ENCODE measurements at places on chromosomes 3 and 15.
A peak's percentile ranks its signal among the peaks of the same experiment; 100 is the strongest.

DNA sequence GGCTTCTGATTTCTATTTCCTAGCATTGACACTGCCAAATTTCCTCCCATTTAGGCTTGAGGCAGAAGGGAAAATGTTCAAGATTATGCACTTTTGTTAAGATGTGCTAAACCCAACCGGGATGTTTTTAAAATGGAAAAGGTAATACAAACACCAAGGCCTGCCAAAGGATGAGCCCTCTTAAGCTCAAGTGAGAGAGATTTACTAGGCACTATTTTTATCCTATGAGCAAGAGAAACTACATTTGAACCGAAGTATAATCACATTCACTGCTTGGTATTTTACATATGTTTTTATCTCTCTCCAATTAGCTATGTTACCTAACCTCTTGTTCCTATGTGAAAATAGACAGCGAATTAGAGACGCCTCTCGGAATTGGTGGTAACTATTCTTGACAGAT is 295.8 kb downstream of the GABRB3 start:
- DNase-seq = no peak

DNA sequence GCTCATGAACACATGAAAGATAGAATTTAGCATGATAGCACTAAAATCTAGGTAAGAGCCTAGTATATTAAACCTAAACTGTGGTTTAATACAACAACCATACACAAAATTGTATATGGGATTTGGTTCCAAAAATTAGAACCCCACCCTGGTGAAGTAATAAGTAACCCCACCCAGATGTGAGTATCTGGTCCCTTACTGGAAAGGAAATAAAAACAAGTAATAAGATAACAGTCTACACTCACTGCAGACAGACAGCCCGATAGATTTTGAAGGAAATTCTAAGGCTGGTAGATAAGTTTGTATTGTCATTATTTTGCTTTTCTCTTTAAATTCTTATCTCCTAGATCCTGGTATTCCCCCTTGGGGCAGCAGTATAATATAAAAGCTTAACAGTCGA is 184.9 kb downstream of the ZBTB20 start:
- DNase-seq = no peak

- peak; percentile 64 for DNase-seq
These were observed 97.3 kb downstream of the EPHB1 start for GRCh38 chr3:134892326-134892725.

- no peak for DNase-seq
These were observed 60.1 kb downstream of the MGLL start for GRCh38 chr3:127762077-127762786.

DNA sequence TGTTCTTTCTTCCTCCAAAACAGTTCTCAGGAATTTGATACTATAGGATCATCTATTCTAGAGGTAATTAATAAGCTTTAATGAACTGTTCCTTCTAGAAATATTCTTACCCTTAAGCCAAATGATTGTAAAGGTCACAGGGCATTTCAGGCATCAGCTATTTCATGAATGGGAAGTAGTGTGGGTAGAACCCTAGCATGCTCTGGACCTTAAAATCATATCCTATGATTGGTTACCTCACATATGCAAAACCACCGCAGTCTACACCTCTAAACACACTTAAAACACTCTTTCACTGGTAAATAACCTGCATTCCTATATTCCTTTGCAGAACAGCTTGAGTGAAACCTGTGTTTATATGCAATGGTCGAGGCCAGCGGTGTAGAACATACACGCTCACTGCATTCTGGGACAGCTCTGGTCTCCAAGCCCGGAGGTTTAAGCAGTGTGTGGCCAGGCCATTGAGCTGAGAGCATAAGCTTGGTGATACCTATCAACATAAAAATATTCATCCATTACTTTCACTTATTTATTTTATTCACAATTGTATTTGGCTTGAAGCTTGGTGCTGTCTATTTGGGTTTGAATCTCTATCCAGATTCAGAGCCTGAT is 87.7 kb upstream of the RASGRP1 start:
- DNase-seq = no peak
